ENCODE measurements at places on chromosomes 1 and 21. TPM values are rescaled to one million over a fixed set of nuclear protein-coding genes. Genes with fewer than 3 reads are reported as not detected.

FAM72B gene
- 1.5 TPM for total RNA-seq

TDRD5 gene
- total RNA-seq, result 0.22 TPM

CAMSAP2 gene
- total RNA-seq, result 26.0 TPM

OR10Z1 gene
- not detected for total RNA-seq

P3H1 gene
- 68.0 TPM for total RNA-seq

CFAP107 gene
- not detected for total RNA-seq

TRIM17 gene
- not detected for total RNA-seq

RASAL2 gene
- total RNA-seq, result 13.1 TPM

SPATC1L gene
- total RNA-seq, result 2.6 TPM

GNG4 gene
- total RNA-seq, result 0.22 TPM

KDM1A gene
- 87.4 TPM for total RNA-seq

ACKR1 gene
- total RNA-seq, result under 0.01 TPM

TNFRSF4 gene
- total RNA-seq, result 1.5 TPM

MPL gene
- not detected for total RNA-seq

CAPN9 gene
- not detected for total RNA-seq

HPDL gene
- total RNA-seq, result 0.60 TPM

MAB21L3 gene
- total RNA-seq, result not detected

FAM163A gene
- total RNA-seq, result 0.22 TPM

PWP2 gene
- total RNA-seq, result 19.4 TPM

OR2T29 gene
- total RNA-seq, result not detected

MYCBP gene
- total RNA-seq, result 6.3 TPM

TRMT13 gene
- total RNA-seq, result 5.9 TPM

RASSF5 gene
- total RNA-seq, result under 0.01 TPM

ADAMTS4 gene
- total RNA-seq, result 7.1 TPM

CD101 gene
- 0.44 TPM for total RNA-seq

SH2D1B gene
- not detected for total RNA-seq

SLC25A34 gene
- 0.22 TPM for total RNA-seq

CA6 gene
- total RNA-seq, result not detected

OR6N1 gene
- not detected for total RNA-seq

NPHS2 gene
- total RNA-seq, result not detected

MYOG gene
- total RNA-seq, result not detected

C1orf105 gene
- total RNA-seq, result not detected

LGALS8 gene
- 124 TPM for total RNA-seq

POLR3C gene
- total RNA-seq, result 19.8 TPM

LCE2C gene
- not detected for total RNA-seq

IRF6 gene
- 1.5 TPM for total RNA-seq

PRAMEF20 gene
- not detected for total RNA-seq

ADAM30 gene
- total RNA-seq, result not detected

Data from lung microvascular endothelial cell (primary cell).